ENCODE measurements at places on chromosomes 2 and 18. TPM values are rescaled to one million over a fixed set of nuclear protein-coding genes. Genes with fewer than 3 reads are reported as not detected.
A peak's percentile ranks its signal among the peaks of the same experiment; 100 is the strongest.

DNA sequence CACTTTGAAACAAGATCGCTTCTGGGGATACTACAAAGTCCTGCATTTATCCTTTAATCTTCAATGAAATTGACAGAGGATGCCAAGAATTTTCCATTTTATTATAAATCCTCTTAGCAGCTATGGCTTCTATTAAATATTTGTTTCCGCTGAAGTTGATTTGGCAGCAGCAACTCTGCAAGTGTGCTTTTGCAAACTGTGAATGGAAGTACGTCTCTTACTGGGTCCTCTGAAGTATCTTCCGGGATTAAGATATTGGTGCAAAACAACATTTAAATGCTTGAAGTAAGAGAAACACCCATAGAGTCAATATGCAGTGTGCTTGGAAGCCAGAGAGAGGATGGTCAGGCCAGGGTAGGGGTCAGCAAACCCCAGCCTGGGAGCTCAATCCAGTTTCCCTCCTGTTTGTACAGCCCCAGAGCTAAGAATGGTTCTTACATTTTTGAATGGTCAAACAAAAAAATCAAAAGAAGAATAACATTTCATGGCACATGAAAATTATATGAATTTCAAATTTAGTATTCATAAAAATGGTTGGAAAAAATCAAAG is 13.6 kb downstream of the CCDC68 start:
- peak; percentile 50 for DNase-seq

DNA sequence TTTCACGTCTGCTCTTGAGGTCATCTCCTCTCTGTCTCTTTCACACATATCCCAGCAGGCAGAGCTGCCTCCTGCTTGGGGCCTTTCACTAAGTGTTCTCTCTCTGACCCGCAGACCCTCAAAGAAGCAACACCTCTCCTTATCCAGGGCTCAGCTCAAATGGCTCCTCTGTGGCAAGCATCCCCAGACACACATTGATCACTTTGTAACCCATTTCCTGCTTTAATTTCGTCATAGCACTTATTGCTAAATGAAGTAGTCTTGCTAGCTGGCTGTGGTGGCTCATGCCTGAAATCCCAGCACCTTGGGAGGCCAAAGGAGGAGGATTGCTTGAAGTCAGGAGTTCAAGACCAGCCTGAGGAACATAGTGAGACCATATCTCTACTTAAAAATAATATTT is 41.4 kb downstream of the SGPP2 start:
- no peak for DNase-seq

GRCh38 chr2:61816480-61817355 is 37.1 kb downstream of the FAM161A start:
- no peak for DNase-seq

- DNase-seq = no peak
Measured at GRCh38 chr2:216665242-216665641, 30.1 kb downstream of the IGFBP5 start.

GRCh38 chr18:3773303-3773702 is 323.3 kb downstream of the TGIF1 start:
- DNase-seq = no peak

TMEM178A gene
- 1.5 TPM for total RNA-seq
